Brain microvascular endothelial cell (primary cell): ENCODE measurements at places on chromosomes 7 and 10.
A peak's percentile ranks its signal among the peaks of the same experiment; 100 is the strongest.

- DNase-seq: no peak
These were observed 658.2 kb downstream of the LRMDA start for GRCh38 chr10:76089556-76090180.

DNA sequence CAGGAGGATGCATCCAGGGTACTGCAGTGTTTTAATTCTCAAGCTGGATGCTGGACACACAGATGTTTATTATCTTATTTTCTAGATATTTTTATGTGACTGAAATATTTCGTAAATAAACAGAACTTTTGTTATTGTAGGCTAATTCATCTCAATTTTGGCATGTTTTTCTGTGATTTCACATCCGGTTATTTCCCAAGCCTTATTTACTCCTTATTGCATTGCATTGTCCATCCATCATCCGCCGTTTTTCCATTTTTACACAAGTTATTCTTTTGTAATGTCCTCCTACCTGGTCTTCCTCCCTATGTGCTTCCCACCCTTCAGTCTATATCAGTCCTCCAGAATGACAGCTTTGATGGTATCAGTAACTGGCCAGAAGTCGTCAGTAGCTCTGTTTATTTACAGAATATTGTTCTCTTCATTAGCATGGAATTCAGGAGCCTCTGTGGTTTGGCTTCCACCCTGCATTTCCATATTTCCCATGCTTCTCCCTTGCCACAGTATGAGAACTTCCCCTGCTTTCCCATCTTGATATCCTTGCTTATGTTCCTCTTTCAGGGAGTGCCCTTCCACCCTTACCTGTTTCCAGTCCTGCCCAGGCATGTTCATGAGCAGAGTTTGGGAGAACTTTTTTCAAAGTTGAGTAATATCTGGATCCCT lies 16.1 kb downstream of the GNAI1 start:
- peak; percentile 41 for DNase-seq

- DNase-seq: no peak
These were observed 147.7 kb downstream of the JAZF1 start for GRCh38 chr7:28032738-28033380.

GRCh38 chr10:78441694-78442093 lies 408.0 kb downstream of the RPS24 start:
- no peak for DNase-seq
